ENCODE measurements at places on chromosomes 6 and 20.

DNA sequence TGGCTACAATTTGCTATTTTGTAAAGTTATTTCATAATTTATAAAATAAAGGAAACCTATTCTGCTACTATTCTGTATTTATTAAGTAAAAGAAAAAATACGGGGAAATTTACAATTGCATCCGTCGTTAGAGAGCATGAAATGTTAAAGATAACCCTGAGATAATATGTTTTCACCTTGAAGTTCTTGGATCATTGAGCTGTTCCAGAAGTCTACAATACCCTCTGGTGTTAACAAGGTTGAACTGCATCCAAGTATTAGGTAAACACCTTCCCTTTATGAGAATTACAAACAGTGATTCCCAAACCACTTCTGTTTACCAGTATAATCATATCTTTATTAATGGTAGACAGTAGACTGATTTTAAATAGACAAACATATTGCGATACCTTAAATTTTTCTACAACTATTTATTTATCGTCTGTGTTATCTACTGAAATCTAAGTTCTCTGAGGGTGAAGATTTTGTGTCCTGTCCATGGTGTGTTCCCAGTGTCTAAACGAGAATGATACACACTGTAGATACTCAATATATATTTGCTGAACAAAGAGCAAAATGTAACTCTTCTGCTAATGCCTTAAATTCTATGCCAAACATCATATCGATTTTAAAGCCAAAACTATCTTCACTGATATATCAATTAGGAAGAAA is 28.2 kb downstream of the TBC1D32 start:
- peak; percentile 62 for DNase-seq

GRCh38 chr20:22745194-22745500 is 160.8 kb upstream of the FOXA2 start:
- no peak for DNase-seq

DNA sequence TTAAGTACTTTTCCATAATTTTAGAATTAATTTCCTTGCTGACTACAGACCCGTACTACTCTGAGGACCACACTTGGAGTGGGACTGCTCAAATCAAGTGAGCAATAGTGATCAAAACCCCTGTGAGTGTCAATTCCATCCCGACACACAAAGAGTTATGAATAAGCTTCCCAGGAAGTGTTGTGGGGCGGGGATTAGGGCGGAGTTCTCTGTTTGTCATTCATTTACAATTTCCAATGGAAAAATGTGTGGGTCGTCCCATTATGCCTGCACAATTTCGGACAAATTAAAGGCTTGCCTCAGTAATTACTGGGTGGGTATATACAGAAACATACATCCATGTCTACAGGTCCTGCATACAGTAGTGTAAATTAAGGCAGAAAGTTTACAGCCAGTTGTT is 84.2 kb downstream of the ISM1 start:
- no peak for DNase-seq

GRCh38 chr20:61551401-61551800 is 299.3 kb downstream of the CDH4 start:
- no peak for DNase-seq

- DNase-seq, result no peak
Observed at GRCh38 chr6:114062199-114062598, 91.3 kb upstream of the HDAC2 start.

Data from cardiac muscle cell (in vitro differentiated cells and primary cell).